ENCODE measurements at places on chromosomes 5 and 9. TPM values are rescaled to one million over a fixed set of nuclear protein-coding genes. Genes with fewer than 3 reads are reported as not detected.

DNA sequence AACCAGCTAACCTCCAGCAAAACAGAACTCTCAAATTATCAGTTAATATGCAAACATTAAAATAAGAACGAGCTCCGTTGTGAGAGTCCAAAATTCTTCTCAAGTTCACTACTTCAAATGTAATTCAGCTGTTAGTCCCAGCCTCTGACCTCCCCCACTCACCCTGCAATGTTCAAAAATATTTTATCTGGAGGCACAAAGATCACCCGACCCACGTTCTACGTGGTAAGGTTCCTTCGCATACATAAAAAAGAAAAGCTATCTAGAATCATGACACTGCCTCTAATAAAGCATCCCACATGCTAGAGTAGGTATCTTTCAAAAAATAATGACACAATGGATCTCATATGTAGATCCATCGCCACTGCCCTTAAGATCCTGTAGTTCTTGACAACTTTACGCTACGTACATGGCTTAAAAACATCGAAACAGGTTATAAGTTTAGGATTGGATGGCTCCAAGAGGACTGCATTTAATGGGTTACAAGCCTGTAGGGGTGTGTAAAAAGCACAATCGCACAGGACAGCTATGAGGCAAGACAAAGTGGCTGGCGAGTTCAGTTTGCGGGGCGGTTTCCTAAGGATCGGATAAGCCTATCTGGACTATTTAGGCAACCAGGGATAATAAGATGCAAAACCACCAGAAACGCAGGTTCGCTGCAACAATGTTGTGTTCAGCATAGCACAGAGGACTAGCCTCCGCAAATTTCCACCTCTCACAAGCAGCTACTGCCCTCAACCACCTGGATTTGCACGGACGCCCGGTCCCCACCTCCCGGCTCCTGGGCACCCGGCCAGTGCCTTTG is 969 bp downstream of the CLK4 start:
- no peaks in the 10 kb centered on the region for H3K36me3 ChIP-seq

DNA sequence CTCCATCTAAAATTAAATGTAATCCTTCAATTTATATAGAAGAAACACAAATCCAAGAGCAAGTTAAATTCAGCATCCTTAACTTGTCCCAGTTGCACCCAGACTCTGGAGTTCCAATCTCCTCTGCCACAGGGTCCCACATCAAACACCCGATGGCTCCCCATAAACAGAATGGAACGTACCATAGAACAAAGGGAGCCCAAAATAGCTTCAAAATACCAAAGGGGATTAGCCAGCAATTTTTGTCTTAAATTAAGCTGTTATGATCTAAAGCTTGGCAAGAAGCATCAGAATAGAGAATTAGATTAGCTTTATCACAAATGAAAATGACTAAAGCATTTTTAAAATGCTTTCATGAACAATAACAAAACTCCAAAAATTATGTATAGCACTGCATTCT is 112.8 kb downstream of the FANCC start:
- no peaks in the 10 kb centered on the region for H3K36me3 ChIP-seq
- no peak overlapping the region for H3K4me3 ChIP-seq
- no peaks in the 10 kb centered on the region for H3K27me3 ChIP-seq
- H3K4me1 ChIP-seq: no peaks in the 10 kb centered on the region

The SOHLH1 gene
- 0.36 TPM for polyA plus RNA-seq

The PLPP1 gene
- 48.9 TPM for polyA plus RNA-seq
